ENCODE measurements at places on chromosomes 2 and 18.

GRCh38 chr2:62857139-62857931, 151.8 kb downstream of the EHBP1 start:
- H3K27ac ChIP-seq: no peak overlapping the region
- no peaks in the 10 kb centered on the region for H3K27me3 ChIP-seq
- H3K36me3 ChIP-seq: peaks cover 9% of the 10 kb centered on the region
- no peak for DNase-seq
- no peak overlapping the region for H3K4me3 ChIP-seq

DNA sequence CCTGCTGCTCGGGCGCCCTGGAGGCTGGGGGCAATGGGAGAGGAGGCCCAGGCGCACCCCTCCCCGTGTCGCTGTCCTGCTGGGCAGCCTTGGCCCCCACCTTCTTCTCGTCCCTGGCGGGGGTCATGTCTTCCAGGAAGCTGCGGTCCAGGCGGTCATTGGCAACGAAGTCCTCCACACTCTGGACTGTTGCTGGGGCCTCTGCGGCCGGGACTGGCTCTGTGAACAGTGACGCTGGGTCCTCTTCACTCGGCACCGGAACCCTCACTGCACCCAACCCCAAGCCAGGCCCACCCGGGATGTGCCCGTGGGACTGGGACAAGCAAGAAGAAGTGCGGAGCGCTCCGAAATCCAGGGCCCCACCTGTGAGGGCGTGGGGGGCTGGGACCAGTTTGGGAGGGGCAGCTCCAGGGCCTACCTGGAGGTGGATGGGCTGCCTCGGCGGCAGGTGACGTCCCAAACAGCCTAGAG, 308.0 kb downstream of the CCDC74A start:
- no peak for DNase-seq
- H3K4me3 ChIP-seq: no peak overlapping the region
- no peaks in the 10 kb centered on the region for H3K27me3 ChIP-seq

GRCh38 chr2:235594041-235594440, 100.2 kb downstream of the AGAP1 start:
- H3K36me3 ChIP-seq: no peaks in the 10 kb centered on the region
- no peak for DNase-seq
- no peaks in the 10 kb centered on the region for H3K4me1 ChIP-seq
- no peak overlapping the region for H3K4me3 ChIP-seq
- H3K27ac ChIP-seq: no peak overlapping the region

DNA sequence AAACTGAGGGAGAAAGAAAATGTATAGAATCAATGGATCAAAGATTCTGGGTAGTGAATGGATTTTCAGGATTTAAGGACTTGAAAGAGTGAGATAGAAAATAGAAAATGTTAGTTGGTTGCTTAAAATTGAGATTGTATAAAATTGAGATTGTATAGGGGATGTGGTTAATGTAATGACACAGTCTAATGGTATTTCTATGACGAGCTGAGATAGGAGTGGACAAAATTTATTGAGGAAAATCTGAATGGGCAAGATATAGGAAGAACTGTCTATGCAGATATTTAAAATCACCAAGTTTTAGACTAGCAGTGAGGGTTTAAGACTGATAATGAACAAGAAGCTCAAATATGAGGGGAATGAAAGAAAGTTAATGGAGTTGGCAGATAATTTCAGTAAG, 406.6 kb downstream of the NYAP2 start:
- no peak overlapping the region for H3K4me3 ChIP-seq
- H3K4me1 ChIP-seq: no peaks in the 10 kb centered on the region
- DNase-seq: no peak
- H3K36me3 ChIP-seq: no peaks in the 10 kb centered on the region
- H3K27me3 ChIP-seq: no peaks in the 10 kb centered on the region

DNA sequence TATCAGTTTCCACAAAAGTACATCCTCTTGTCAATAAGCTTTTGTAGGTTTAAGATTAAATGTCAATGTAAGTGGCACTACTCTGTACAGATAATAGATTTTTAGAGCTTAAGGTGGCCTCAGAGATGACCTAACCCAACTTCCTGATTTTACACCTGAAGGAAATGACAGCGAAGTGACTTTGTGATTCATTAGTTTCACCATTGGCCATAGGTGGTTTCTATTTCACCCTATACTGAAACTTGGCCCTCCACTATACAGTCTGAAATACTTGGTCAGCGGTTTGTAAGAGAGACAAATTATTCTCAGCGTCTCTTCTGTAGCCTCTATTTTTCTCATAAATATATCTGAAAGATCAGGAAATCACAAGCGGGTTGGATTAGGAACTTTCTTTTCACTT, 330.4 kb upstream of the FAM98A start:
- H3K27me3 ChIP-seq: no peaks in the 10 kb centered on the region
- no peak overlapping the region for H3K4me3 ChIP-seq
- no peak for DNase-seq
- H3K4me1 ChIP-seq: no peaks in the 10 kb centered on the region
- H3K36me3 ChIP-seq: no peaks in the 10 kb centered on the region
